Stimulated activated memory B cell treated with anti-CD40 and anti-IgM and Interleukin-4, amounts not matched to agents 10 μg/mL and 1 μg/mL and 100 μg/mL, for 72 hours (primary cell): ENCODE measurements at places on chromosomes 3 and 15.
A peak's percentile ranks its signal among the peaks of the same experiment; 100 is the strongest.

GRCh38 chr3:192844836-192845525, 72.7 kb downstream of the MB21D2 start:
- ATAC-seq = no peak

DNA sequence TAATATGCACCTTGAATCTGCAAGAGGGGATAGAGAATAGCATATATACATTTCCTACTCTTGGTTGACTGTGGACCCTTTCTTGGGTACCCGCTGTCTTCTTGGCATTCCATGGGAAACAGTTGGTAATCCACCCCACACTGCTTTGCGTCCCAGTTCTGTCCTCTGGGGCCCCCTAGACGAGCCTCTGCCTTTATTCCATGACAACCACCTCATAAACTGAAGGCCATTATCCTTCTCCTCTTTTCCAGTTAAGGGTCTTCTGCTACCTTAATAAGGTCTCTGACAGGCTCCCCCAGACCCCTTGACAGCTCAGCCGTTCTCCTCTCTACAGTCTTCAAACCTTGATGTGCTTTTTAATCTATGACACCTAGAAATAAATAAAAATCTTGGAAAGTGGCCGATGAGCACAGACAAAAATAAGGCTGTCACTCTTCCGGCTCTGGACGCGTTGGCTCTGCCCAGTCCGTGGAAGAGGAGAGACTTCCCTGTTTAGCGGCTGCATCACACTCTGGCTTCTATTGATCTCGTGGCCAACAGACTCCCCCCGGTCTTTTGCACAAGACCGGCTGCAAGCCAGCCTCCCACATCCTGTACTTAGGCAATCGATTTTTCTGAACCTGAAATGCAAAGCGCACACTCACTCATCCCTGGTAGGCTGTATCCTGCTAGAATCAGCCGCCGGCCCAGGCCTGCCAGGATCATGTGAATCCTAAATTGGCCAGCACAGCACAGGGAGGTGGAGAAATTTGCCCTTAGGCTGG, 251.0 kb upstream of the TLE3 start:
- no peak for ATAC-seq

GRCh38 chr15:33860754-33861153, 107.5 kb upstream of the CHRM5 start:
- ATAC-seq = no peak

GRCh38 chr15:57343498-57343897, 32.8 kb upstream of the CGNL1 start:
- ATAC-seq = peak; percentile 16

DNA sequence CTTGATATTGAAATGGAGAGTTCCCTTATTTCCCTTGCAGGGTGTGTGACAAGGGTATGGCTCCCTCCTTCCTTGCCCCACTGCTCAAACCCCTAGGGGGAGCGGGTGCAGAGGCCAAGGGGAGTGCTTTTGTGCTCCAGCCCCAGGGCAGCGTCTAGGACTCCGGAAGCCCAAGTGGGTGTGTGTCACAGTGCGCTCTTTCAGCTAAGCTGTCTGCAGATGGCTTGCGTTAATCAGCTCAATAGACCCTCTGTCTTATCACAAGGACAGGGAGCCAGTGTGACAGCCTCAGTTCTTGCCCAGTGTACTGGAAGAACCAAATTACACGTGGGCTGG, 523.6 kb upstream of the LMCD1 start:
- no peak for ATAC-seq

GRCh38 chr3:169122416-169122815, 541.1 kb downstream of the MECOM start:
- no peak for ATAC-seq

DNA sequence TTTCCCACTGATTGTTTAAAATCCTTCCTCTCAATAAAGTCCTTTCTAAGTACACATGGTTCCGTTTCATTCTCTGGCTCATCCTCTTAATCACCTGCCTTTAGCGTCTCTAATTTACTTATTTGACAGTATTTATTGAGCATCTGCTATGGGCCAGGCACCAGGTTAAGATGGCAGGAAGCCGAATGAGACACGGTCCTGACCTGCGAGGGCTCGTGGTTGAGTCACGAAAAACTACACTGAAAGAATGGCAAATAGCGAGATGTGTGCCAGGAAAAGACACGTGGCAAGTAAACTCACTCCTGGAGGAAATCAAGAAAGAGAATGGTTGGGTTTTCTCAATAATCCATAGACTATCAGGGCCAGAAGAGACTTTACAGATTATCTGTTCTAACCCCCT, 60.9 kb downstream of the HES1 start:
- ATAC-seq = no peak

GRCh38 chr15:70964058-70964457, 71.4 kb downstream of the LRRC49 start:
- ATAC-seq = no peak

DNA sequence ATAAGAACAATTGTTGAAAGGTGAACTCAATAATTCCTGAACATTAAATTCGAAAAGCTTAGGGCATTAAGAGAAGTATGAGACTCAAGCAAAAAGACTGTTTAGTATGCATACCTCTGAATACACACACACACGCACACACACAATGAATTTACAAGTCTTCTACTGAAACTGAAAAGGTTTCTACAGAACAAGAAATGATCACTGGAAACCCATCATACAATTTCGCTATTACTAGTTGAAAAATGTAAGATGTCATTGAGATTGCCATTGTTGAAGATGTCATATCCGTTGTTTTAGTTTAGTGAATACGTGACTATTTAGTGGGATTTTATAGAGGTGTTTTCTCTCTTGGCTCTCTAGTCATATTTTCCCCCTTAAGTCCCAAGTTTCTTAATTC, 106.8 kb downstream of the FOXB1 start:
- ATAC-seq = no peak

DNA sequence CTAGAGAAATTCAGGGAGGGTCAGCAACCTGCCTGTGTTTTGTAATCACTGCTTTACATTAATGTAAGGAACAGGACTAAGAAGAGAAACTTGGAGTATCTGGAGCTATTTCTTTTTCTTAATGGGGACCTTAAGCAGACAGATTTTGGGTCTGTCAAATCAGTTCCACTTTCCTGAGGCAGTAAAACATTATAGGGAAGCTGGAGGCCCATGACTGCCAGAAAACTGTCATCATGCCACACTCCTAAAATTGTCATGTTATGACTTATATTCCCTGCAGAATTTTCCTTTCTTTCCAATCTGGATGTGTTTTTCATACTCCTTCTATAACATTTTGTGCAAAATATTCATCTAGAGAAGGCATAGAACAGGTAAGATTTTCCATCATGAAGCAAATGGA, 28.8 kb downstream of the DGKG start:
- ATAC-seq = no peak

DNA sequence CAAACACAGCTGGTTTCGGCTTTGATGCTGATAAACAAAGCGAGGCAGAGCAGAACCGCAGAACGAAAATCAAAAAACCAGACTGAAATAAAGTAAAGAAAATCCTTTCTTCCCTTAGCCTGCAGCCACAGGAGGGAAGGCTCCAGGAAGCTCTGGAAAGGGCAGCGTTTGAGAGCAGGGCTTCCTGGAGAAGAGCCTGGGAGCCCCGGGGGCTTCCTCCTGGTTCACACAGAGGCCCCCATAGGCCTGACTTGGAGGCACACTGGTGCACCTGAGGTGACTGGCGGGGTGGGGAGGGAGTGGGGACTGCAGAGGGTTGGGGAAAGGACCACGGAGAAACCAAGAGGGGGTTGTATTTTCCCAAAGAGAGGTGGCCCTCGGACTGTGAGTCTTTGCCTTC, 98.8 kb upstream of the WNT5A start:
- ATAC-seq = no peak

DNA sequence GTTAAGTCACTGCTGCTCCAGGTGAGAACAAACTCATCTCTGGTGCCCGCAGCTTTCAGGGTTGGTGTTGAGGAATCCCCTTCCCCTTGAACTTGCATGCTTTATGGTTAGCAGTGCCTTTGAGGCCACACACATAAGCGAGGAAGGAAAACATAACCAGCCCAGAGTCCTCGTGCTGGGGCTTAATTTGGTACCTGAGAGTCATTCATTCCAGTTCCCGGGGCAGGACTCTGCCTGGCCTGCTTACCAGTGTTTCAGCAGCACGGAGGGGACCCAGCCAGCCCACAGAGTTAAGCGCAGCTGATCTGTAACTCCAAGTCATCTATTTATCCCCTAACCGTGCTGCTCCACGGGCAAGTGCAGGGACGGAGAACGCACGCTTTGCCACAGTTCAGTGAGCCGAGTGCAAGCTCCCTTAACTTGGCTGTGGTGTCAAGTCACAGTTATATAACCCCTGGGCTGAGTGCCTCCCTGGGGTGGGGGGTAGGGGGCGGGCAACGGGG, 302.3 kb upstream of the ICE2 start:
- no peak for ATAC-seq

DNA sequence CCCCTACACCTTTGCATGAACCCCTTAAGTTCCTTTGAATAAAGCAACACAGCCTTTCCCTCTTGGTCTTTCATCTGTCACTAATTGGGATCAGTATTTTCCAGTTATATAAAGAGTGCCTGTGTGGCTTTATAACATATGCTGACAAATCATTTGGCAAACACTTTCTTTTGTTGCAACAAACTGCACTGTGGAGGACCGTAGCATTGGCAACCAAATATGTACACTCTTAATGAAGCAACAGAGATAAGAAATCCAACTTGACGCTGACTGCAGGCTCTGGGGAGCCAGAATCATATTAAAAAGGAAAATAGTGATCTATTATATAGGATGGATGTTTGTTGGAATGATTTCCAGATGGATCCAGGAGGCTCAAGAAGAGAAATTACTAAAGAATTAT, 120.1 kb upstream of the PRICKLE2 start:
- ATAC-seq = no peak

DNA sequence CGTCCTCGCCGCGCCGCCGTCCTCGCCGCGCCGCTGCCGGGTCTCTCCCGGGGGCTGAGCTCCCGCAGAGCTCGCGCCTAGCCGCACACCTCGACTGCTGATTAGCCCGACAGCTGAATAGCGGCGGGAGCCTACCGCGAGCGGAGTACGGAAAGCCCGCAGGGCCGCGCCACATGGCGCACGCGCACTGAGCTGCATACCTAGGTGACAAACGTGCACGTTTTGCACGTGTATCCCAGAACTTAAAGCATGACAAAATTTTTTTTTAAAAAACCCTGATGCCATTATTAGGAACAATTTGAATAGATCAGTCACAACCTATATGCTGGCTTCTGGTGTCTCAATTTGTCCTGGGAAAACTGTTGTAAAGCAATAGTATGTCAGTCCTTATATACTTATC, at the start of gene GOLGA8A:
TSS of gene GOLGA8A (minus strand) at position 122 of the 400 bp plus-strand sequence. CDS start 48,117 bp downstream, outside the sequence.
- ATAC-seq = peak; percentile 86

DNA sequence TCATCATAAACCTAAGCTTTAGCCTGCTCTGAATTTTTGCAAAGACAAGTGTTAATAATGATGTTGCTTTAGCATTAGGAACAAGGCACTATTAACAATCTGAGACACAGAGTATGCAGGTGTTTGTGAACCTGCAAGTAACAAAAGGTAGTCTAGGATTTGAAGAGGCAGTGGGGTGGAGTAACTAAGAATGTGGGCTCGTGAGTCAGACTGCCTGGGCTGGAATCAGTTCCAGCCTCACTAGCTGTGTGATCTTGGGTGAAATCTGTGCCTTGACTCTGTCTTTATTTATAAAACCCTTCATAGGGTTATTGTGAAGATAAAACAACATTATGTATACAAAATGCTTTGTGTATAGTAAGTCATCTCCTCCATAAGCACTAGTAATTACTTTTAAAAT, 610.6 kb upstream of the CFAP20DC start:
- no peak for ATAC-seq

DNA sequence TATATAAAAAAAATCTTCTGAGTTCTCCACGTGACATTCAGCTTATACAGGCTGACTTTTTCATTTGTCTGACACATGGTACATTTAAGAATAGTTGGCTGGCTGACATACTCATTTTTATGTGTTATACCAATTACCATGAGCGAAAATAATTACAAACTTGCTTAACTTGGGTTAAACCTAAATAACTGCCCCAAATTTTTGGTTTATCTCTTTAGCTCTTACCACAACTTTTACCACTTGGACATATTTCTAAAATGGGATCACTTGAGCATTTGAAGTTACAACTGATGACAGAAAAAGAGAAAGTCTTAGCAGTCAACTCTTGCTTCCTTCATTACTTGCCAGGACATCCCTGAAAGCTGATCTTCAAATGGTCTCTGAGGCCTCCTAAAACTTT, 618.1 kb downstream of the RBMS3 start:
- ATAC-seq = no peak

- no peak for ATAC-seq
Measured at GRCh38 chr15:72389231-72389630, 8.9 kb upstream of the TMEM202 start.

DNA sequence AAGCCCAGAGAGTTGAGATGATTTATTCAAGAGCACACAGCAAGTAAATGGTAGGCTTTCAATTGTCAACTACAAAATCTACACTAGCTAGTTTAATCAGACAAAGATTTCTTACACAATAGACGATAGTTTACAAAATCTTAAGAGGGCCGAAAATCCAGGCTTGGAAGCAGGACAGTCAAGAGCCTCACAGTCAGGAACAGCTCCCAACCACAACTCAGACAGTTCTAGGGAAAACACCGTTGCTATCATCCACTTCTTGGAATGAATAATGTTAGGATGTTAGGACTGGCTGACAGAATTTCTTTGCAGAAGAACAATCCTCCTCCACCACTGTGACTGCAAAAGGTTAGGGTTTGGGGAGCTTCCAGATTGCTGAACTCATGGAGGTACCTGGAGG, 290.8 kb upstream of the ZPLD1 start:
- no peak for ATAC-seq

- ATAC-seq = no peak
Measured at GRCh38 chr15:77983091-77983707, 94.3 kb downstream of the TBC1D2B start.

- no peak for ATAC-seq
Measured at GRCh38 chr3:194880940-194881925, 195.6 kb downstream of the FAM43A start.

DNA sequence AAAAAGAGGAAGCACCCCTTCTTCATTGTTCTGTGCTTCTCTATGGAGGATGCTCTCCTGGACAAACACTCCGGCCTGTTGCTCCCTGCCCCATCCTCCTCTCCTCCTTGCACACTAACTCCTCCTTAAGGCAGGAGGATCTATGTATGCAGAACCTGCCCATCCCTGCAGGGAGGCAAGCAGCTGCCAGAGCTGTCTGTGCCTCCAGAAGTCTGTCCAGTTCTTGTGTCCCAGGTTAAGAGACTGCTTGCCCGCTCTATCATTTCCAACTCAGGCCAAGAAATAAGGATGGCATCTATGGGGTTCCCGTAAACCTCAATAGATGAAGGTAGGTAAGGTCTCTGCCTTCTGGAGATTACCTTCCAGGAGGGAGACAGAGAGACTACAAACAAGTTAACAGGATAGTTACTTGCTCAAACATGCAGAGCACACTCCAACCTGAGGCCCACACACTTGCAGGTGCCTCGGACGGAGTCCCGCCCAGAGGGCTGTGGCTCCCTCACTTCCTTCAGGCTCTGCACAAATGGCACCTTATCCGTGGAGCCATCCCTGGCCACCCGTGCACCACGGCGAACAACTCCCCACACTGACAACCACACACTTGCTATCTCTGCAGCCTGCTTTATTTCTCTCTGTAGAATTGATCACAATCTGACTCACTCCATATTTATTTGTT, 6.9 kb downstream of the XXYLT1 start:
- no peak for ATAC-seq
